ENCODE measurements at places on chromosomes 3 and 15. TPM values are rescaled to one million over a fixed set of nuclear protein-coding genes. Genes with fewer than 3 reads are reported as not detected.

DNA sequence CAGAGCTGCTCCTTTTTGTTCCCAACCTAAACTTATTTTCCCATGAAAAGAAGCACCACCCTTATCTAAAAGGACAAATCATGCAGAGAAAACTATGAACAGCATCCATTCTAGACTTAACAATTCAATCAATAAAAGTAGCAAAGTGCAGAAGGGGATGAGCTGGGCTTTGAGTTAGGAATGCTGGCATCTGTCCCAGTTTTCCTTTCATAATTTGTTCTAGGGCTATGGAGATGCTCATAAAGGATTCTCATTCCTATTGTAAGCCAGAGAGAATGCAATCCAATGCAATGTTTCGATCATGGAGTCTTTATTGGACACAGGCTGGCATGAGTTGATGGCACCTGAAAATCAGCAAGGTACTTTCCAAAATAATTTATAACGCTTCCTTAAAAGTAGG, 330.6 kb downstream of the VPS13C start:
- no peak overlapping the region for H3K4me3 ChIP-seq
- H3K27ac ChIP-seq, result no peak overlapping the region
- H3K4me1 ChIP-seq, result peaks cover 8% of the 10 kb centered on the region
- DNase-seq, result no peak
- H3K36me3 ChIP-seq, result no peaks in the 10 kb centered on the region

TMED3 gene
- 26.3 TPM for total RNA-seq

DNA sequence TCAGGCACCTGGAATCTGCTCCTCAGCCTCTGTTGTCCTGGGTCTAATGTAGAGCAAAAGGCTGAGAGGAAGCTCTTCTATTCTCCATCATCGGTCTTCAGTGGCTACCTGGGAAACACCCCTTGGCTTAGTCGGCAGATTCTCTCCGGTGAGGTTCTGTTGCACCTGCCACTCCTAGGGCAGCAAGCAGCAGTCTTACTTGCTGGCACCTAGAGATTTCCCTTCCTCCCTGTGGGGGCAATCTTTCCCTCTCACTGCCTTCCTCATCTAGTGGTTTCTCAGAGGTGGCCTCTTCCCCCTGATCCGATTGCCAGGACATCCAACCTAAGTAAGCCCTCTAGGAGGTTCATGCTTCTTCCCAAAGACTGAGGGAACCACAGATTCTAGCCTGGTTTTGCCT, 60.8 kb downstream of the PLS1 start:
- no peaks in the 10 kb centered on the region for H3K36me3 ChIP-seq
- no peaks in the 10 kb centered on the region for H3K4me1 ChIP-seq
- no peaks in the 10 kb centered on the region for H3K27me3 ChIP-seq

DNA sequence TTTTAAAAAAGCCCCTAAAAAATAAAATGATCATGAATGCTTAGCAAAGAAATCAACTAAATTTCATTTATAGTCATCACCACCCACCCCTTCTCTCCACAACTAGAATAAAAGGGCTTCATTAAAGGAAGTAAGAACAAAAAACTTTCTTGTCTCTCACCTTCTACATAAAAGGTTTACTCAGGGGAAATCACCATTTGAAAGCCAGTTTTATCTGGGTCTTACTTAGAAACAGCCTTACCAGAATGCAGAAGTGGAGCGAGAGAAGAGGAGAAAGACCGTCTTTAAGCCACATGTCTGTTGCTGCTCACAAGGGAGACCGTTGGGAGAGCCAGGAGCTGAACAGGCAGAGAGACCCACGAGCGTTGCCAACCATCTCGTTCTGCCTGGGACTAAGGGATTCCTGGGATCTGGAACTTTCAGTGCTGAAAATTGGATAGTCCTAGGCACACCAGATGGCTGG, 350.1 kb upstream of the PROK2 start:
- no peak for DNase-seq
- no peak overlapping the region for H3K27ac ChIP-seq
- H3K4me3 ChIP-seq, result no peak overlapping the region
- no peaks in the 10 kb centered on the region for H3K36me3 ChIP-seq

- DNase-seq, result no peak
- H3K4me3 ChIP-seq, result no peak overlapping the region
- no peaks in the 10 kb centered on the region for H3K27me3 ChIP-seq
Measured at GRCh38 chr15:71713191-71713809, 97.1 kb upstream of the NR2E3 start.

RBMS3 gene
- 163 TPM for total RNA-seq

DNA sequence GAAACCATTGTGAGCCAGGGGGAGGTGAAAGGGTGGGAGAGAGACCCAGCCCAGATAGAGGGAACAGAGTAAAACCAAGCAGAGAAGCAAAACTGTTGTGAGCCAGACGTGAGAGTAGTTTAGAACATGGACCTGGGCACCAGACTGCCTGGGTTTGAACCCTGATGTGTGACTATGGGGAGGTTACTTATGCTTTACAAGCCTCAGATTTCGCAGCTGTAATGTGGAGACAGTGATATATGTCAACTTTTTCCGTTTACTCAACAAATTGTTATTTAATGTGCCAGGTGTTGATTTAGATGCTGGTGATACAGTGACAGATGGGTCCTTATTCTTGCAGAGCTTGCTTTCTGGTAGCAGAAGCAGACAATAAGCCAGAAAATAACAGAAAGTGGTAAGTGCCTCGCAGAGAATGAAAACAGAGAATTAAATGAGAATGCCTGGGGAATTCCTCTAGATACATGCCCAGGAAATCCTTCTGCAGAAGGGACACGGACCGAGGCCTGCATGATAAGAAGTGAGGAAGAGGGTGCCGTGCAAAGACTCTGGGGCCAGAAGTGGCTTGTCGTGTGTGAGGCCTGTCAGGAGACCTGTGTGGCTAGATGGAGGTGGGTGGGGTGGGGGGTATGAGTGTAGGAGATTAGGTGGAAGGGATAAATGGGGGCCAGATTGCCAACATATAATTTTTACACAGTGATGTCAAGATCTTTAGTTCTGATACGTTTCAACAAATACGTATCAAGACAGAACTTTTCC, 15.0 kb downstream of the KAT2B start:
- no peak overlapping the region for H3K4me3 ChIP-seq
- H3K27ac ChIP-seq, result peak overlapping the region; percentile 86
- H3K4me1 ChIP-seq, result peaks cover 38% of the 10 kb centered on the region
- no peaks in the 10 kb centered on the region for H3K27me3 ChIP-seq
- no peaks in the 10 kb centered on the region for H3K36me3 ChIP-seq

DNA sequence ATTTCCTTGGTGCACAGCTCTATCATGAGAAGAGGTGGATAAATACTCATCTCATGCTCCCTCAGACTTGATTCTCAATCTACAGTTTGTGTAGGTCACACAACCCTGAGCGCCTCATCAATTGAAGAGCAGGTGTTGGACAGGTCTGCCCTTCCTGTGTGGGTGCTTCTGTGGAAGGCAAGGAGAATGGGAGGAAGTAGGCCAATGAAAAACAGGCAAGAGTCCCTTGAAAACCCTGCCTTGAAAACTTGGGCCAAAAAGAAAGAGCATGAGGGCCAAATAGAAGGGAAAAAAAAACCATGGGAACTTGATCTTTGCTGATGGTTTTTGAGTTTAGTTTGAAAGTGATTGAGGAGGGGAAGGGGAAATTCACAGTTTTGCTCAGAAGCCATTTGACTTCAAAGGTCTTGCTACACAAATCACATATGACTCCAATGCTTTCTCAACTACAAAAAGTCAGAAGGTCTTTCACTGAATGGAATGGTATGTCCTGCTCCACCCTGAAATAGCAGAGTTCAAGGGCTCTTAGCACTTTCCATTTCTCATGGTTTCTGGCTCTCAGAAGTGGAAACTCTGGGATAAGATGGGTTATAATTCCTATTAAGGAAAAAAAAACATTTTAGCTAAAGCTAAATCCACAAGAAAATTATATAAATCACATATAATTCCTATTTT, 37.2 kb upstream of the TM4SF1 start:
- no peaks in the 10 kb centered on the region for H3K36me3 ChIP-seq
- H3K27ac ChIP-seq, result no peak overlapping the region
- H3K4me3 ChIP-seq, result no peak overlapping the region

- H3K27ac ChIP-seq, result no peak overlapping the region
- no peak for DNase-seq
- H3K4me1 ChIP-seq, result no peaks in the 10 kb centered on the region
- H3K27me3 ChIP-seq, result no peaks in the 10 kb centered on the region
- peaks cover 8% of the 10 kb centered on the region for H3K36me3 ChIP-seq
Measured at GRCh38 chr15:41734079-41734478, 40.2 kb upstream of the MAPKBP1 start.

DNA sequence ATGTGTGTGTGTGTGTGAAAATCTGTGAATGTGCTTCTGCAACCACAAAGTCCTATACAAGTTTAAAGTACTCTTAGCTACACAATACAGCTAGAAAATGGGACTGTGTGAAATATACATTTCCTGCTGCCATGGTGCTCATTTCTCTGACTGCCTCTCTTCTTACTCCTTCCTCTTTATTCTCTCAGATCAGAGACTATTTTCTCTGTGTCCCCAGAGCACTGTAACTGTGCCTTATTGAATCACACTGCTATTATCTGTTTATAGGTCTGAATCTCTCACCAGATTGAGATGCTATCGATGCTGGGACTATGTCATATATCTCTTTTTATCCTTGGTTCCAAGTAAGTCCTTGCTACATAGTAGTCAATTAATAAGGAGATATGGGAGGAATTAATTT, 217.9 kb upstream of the SLCO3A1 start:
- H3K36me3 ChIP-seq, result no peaks in the 10 kb centered on the region
- no peak for DNase-seq
- H3K27ac ChIP-seq, result no peak overlapping the region
- no peaks in the 10 kb centered on the region for H3K4me1 ChIP-seq
- no peaks in the 10 kb centered on the region for H3K27me3 ChIP-seq

GRCh38 chr3:55090746-55091145, 162.9 kb upstream of the LRTM1 start:
- H3K27ac ChIP-seq, result no peak overlapping the region
- no peaks in the 10 kb centered on the region for H3K27me3 ChIP-seq
- no peak overlapping the region for H3K4me3 ChIP-seq
- no peaks in the 10 kb centered on the region for H3K36me3 ChIP-seq
- DNase-seq, result no peak

GRCh38 chr15:70033529-70034140, 64.1 kb downstream of the TLE3 start:
- peaks cover 12% of the 10 kb centered on the region for H3K4me1 ChIP-seq
- H3K4me3 ChIP-seq, result peak overlapping the region; percentile 31
- H3K27ac ChIP-seq, result peak overlapping the region; percentile 60
- no peaks in the 10 kb centered on the region for H3K36me3 ChIP-seq
- H3K27me3 ChIP-seq, result peaks cover 3% of the 10 kb centered on the region

LRRC31 gene
- not detected for total RNA-seq

EPHA6 gene
- total RNA-seq, result 0.78 TPM

DNA sequence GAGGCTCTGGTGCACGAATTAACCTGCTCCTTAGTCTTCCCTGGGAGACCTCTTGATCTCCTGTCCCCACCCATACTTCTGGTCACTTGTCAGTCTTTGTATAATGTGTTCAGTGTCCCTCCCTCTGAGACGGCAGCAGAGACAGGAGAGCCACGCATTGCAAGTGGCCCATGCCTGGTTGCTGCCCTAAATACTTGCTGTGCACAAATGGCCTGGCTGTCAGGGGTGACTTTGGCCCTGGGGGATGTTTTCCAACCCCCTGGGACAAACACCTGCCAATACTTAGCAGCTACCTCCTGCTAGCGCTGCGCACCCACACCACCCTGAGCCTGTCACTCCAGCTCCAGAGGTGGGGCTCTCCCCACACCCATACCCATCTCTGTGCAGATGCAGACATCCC, 17.2 kb downstream of the KLF13 start:
- peaks cover 14% of the 10 kb centered on the region for H3K36me3 ChIP-seq
- peaks cover 81% of the 10 kb centered on the region for H3K4me1 ChIP-seq
- no peak for DNase-seq

GRCh38 chr3:135868801-135869200, 96.7 kb upstream of the PPP2R3A start:
- H3K4me3 ChIP-seq, result no peak overlapping the region
- no peak for DNase-seq
- no peaks in the 10 kb centered on the region for H3K27me3 ChIP-seq
- no peaks in the 10 kb centered on the region for H3K4me1 ChIP-seq
- no peaks in the 10 kb centered on the region for H3K36me3 ChIP-seq

GRCh38 chr3:119300991-119301391, 6.8 kb downstream of the ARHGAP31 start:
- H3K4me1 ChIP-seq, result peaks cover 51% of the 10 kb centered on the region
- DNase-seq, result no peak
- peaks cover 16% of the 10 kb centered on the region for H3K36me3 ChIP-seq

GRCh38 chr3:3615533-3615932, 183.7 kb upstream of the LRRN1 start:
- H3K27ac ChIP-seq, result no peak overlapping the region
- no peaks in the 10 kb centered on the region for H3K36me3 ChIP-seq
- no peaks in the 10 kb centered on the region for H3K4me1 ChIP-seq
- H3K27me3 ChIP-seq, result no peaks in the 10 kb centered on the region
- H3K4me3 ChIP-seq, result no peak overlapping the region
- no peak for DNase-seq

CA12 gene
- 0.22 TPM for total RNA-seq
